Vagina (tissue), 2 donors: ENCODE measurements at places on chromosomes 2 and 18. TPM values are rescaled to one million over a fixed set of nuclear protein-coding genes. Genes with fewer than 3 reads are reported as not detected.

- DNase-seq, result no peak
These were observed 509 bp downstream of the PIEZO2 start for GRCh38 chr18:11148680-11149440.

Gene DSG1
- total RNA-seq, result 122 TPM

DNA sequence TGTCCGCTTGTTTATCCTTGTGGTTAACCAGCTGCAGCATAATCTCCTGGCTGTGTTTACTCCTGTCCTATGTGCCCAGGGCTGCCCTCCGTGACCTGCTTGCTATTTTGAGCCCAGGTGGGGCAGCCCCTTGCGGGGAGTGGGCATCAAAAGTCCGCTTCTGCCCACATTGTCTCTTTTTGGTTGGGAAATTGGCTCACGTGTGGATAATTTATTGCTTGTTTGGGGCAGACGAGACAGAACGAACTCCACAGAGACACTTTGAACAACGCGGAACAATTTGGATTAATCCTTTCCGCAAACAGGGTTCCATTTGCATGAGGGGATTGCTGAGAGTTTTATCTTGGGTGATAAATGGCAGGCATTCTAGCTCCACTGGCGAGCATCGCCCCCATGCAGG is 8.1 kb upstream of the CXCR4 start:
- no peak for DNase-seq

Gene LINC00305
- not detected for total RNA-seq

- no peak for DNase-seq
These were observed 61.3 kb upstream of the CHMP1B start for GRCh38 chr18:11789716-11790510.

- no peak for DNase-seq
These were observed 1240.9 kb upstream of the CHAC2 start for GRCh38 chr2:52526735-52527134.

Gene SERPINB7
- 0.49 TPM for total RNA-seq
